SK-N-SH (cell line): ENCODE measurements at places on chromosomes 3 and 15. TPM values are rescaled to one million over a fixed set of nuclear protein-coding genes. Genes with fewer than 3 reads are reported as not detected.

DNA sequence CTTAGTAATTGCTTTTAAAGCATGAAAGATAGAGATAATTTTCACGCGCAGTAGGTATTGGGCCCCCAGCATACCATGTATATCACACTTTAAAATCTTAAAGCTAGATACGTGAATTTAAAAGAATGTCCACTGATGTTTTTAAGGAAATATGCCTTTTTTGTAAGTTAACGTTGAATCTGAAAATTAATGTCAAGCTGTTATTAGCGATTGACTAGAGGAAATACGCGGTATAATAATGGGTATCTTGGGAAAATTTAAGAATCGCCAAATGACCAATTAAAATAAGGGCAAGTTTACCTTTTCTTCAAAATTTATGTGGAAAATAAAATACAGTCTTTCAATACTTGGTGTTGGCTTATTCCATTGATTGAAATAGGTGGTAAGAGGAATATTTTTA is 13.3 kb upstream of the CHD2 start:
- no peak overlapping the region; the same call in 1 of the 2 replicates for H3K27ac ChIP-seq
- H3K4me1 ChIP-seq, result peaks cover 20% of the 10 kb centered on the region
- peaks cover 49% of the 10 kb centered on the region for H3K36me3 ChIP-seq
- no peaks in the 10 kb centered on the region for H3K27me3 ChIP-seq

DNA sequence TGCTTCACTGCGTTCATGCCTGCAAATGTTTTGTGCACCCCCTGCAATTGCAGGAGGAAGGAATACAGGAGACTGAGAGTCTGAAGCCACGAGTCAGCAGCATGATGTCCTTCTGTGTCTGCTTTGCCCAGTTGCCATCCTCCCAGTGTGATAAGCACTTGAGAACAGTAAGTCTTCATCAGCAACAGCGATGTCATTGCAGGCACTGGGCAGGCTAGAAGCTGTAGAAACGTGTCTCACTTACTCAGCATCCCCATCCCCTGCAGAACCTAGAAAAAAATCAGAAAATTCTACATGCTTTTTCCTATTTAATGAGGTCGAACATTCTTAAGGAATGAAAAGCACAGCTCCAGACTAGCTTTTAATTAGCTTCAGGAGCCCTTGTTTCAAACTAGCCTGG is 156.5 kb upstream of the LPP start:
- H3K4me1 ChIP-seq, result peaks cover 28% of the 10 kb centered on the region
- no peaks in the 10 kb centered on the region for H3K27me3 ChIP-seq
- H3K27ac ChIP-seq, result no peak overlapping the region
- H3K36me3 ChIP-seq, result no peaks in the 10 kb centered on the region

DNA sequence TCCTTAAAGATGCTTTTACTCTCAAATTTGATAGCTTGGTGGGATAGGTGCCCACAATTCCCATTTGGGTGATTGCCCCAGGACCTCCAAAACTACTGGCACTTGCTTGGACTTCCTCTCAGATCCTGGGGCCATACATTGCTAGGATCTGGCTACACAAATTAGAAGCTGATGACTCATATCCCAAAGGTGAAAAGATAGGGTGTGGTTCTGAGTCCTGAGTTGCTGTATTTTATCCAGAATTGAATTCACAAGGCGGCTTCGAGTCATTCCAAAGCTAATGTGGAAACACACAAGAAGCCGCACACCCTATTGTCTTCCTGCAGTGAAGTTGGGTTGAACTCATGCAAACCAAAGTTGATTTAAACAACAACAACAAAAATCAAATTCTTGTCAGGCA is 53.4 kb downstream of the DUT start:
- peaks cover 26% of the 10 kb centered on the region for H3K4me1 ChIP-seq
- no peaks in the 10 kb centered on the region for H3K27me3 ChIP-seq
- no peak for DNase-seq

DNA sequence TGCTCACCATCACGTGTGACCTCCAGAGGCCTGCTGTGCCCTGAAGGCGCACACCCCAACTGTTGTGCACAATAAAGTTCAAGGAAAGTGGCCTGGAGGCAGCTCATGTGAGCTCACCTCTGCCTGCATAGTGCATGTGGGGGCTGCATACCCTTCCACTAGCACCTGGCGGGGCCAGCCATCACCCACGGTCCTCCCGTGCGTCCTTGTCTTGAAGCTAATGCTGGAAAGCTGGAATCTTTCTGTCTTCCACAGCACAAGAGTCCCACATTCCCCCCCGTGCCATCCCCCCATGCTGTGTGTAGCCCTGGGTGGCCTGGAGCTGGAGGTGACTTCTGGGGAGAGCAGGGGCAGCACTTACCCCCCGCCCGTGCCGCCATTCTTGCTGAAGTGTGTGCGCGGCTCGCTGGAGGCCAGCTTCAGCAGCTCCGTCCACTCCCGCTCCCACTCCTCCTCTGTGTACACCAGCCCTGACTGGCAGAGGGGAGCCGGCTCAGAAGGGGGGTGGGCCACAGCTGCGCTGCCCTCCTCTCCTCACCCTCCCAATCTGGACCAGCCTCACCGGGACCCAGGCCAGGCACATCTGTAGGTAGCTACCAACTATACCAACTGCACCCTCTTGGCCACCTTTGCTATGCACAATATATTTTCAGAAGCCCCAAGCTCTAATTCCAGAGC is 199.5 kb downstream of the KLF13 start:
- H3K36me3 ChIP-seq, result no peaks in the 10 kb centered on the region
- H3K4me1 ChIP-seq, result no peaks in the 10 kb centered on the region
- no peaks in the 10 kb centered on the region for H3K27me3 ChIP-seq
- no peak overlapping the region for H3K4me3 ChIP-seq
- DNase-seq, result no peak

GRCh38 chr3:20857636-20858035 is 671.6 kb upstream of the SGO1 start:
- no peaks in the 10 kb centered on the region for H3K4me1 ChIP-seq
- H3K4me3 ChIP-seq, result no peak overlapping the region
- no peak for DNase-seq

NGLY1 gene
- polyA plus RNA-seq, result 6.0 and 7.2 TPM in 2 replicates
